ENCODE measurements at places on chromosomes 5 and 9. TPM values are rescaled to one million over a fixed set of nuclear protein-coding genes. Genes with fewer than 3 reads are reported as not detected.

LCN15 gene
- total RNA-seq: not detected

SLC36A3 gene
- total RNA-seq: not detected

- no peaks in the 10 kb centered on the region for H3K27me3 ChIP-seq
- no peak overlapping the region for H3K4me3 ChIP-seq
- H3K4me1 ChIP-seq: peaks cover 2% of the 10 kb centered on the region
- no peaks in the 10 kb centered on the region for H3K36me3 ChIP-seq
Observed at GRCh38 chr9:125374443-125375309, 113.0 kb downstream of the GAPVD1 start.

DNA sequence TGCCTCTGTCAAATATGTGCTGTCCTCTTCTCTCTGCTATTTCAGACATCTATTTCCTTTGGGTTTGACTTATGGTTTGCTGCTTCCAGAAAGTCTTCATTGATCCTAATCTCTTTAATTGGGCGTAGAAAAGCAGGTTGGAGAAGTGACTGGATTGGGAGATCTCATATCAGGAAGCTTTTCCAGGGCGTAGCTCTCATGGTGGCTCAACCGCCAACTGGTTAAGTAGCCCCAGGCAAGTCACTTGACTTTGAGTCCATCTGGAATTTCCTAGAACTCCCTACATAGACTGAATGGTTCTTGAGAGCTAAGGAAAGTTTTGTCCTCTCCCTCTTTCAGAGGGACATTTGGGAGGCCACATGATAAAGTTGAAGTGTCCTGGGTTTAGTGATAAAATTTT, 192.3 kb upstream of the GLRA1 start:
- peaks cover 3% of the 10 kb centered on the region for H3K4me1 ChIP-seq
- H3K27ac ChIP-seq: no peak overlapping the region
- H3K4me3 ChIP-seq: no peak overlapping the region
- H3K36me3 ChIP-seq: no peaks in the 10 kb centered on the region
- DNase-seq: no peak

DNA sequence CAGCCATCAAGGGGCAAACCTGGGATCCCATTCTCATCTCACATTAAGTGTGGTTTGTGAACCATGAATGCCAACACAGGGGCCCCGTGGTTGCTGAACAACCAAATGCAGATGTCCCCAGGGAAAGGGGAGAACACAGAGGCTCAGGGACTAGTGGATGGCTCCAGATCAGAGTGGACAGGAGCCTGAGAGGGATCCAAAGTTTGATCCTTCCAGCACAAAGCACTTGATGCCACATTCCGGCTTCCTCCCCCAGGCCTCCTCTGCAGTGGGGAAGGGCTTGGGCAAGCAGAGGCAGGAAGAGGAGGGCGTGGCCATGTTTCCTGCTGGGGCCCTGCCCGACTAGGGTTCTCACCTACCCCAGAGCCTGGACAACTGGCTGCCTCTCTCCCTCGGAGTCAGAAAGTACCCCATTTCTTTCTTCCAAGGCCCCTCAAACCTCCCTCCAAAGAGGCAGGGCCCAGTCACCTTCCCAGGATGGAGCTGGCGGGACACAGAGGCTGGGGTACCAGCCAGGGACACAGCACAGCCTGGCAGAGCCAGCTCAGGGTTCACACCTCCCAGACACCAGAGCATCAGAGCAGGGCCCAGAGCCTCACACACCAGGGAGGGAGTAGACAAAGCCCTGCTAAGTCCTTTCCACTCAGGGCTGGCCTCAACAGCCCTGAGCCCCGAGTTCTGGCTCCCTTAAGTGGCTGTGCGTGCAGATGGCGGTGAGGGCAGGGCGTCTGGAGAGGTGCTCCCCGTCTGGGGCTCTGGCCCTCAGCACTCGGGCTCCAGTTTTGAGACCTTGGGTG, 4.3 kb upstream of the RNF44 start:
- no peaks in the 10 kb centered on the region for H3K36me3 ChIP-seq
- peaks cover 7% of the 10 kb centered on the region for H3K4me1 ChIP-seq
- peak overlapping the region; percentile 18 for H3K27ac ChIP-seq
- DNase-seq: peak; percentile 59
- H3K4me3 ChIP-seq: no peak overlapping the region

Data from ovary (tissue), 10 donors.